Activated naive CD8-positive, alpha-beta T cell treated with anti-CD3 and anti-CD28 coated beads, Interleukin-2, amount 50 U/mL, for 24 hours (primary cell): ENCODE measurements at places on chromosomes 7 and 10.
A peak's percentile ranks its signal among the peaks of the same experiment; 100 is the strongest.

GRCh38 chr7:69395061-69395714 lies 203.1 kb upstream of the AUTS2 start:
- DNase-seq, result no peak

DNA sequence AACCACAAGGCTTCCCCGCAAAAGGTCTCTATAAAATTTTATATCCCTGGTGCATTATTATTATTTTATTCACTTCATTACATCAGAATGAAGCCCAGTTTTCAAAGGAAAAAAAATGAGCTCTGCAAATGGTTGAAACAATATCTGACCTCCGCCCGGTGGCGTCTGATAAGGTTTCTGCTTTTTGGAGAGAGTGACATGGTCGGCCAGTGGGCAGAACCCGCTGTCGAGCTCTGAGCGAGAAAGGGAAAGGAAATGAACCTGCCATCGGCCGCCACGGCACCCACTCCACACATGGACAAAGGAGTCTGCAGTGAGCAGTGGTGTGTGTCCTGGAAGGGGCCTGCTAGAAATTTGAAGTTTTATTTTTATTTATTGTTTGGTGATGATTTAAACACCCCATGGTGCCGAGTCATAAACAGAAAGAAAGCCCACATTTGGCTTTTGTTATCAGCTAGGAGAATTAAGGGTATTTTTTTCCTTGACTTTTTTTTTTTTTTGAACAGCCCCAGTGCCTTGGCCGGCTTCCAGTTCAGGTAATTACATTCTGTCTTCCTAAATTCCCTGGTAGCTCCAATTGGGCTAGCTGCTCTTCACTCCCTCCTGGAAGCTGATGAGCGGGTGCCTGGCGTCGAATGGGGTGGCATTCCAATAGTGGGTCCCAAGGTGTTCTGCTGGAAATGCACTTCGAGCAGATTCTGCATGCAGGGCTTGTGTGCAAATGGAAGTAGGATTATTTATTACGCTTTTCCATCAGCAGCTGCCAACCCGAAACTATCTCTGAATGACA lies 149.4 kb upstream of the MKI67 start:
- no peak for DNase-seq

DNA sequence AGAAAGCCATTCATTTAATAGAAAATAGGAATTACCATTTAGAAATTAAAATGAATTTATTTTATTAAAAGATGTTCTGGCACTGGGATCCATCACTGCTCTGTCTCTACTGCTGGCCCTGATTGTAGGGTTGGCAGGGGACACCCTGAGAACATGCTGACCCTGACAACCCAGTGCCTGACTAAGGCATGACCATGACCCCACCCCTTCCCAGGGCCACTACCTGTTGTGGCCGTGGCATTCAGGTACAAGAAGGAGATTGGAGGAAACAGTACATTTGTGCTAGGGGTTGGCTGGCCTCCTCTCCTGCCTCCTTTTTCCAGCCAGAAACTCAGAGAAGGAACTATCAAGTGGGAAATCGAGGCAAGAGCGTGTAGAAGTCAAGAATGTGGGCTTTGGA lies 197.0 kb upstream of the ZMIZ1 start:
- no peak for DNase-seq

GRCh38 chr7:15684871-15685270 lies 1.6 kb downstream of the MEOX2 start:
- no peak for DNase-seq

DNA sequence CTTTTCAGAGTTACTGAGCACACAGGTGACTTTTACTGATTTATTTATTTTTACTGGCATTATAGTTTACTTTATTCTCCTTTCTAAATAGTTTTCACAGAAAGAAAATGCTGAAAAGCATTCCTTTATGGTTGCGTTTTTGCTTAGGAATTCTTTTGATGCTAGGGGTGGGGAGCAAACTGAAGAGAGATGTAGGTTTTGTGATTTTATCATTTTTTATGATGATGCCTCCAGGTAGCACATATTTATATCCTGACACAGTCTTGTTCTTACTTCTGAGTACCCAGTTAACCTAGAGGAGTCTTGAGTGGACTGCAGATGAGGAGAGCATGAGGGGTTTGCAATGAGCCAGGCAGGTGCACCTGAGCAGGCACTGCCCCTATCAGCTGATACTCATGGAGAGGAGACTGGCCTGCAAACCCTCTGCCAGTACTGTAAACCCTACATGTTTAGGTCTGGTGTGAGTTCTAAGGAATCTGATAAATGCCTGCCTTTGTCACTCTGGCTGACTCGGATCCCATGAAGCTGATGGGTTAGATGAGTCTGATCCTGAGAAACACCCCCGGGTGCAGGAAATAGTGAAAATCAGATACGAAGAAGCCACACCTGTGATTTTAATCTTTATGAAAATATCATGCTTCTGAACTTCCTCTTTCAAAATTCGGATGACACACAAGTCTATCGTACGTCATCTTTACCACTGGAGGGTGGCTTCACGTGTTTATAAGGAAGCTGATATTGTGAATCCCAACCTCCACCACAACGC lies 302.9 kb downstream of the WDR37 start:
- DNase-seq, result peak; percentile 8

DNA sequence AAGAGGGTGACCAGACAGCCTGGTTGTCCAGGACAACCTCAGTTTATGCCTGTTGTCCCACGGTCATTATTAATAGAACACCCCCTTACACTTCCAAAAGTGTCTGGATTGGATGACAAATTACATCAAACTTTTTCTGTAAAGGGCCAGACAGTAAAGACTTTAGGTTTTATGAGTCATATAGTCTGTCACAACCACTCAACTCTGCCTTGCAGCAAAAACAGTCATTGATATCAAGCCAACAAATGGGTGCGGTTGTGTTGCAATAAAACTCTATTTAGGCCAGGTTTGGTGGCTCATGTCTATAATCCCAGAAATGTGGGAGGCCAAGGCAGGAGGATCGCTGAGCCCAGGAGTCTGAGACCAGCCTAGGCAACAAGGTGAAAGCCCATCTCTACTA lies 66.7 kb upstream of the ATP6V0A4 start:
- DNase-seq, result no peak

DNA sequence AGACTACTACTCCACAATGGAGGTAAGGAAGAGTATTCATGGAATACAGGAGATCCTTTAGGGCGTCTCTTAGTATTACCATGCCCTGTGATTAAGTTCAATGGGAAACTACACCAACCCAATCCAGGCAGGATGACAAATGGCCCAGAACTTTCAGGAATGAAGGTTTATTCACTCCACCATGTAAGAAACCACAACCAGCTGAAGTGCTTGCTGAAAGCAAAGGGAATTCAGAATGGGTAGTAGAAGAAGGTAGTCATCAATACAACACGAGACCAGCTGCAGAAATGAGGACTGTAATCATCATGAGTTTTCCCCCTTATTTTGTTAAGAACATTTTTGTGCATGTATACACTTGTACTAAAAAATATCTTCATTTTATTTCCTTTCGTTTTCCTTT lies 76.6 kb downstream of the GPR37 start:
- DNase-seq, result no peak

DNA sequence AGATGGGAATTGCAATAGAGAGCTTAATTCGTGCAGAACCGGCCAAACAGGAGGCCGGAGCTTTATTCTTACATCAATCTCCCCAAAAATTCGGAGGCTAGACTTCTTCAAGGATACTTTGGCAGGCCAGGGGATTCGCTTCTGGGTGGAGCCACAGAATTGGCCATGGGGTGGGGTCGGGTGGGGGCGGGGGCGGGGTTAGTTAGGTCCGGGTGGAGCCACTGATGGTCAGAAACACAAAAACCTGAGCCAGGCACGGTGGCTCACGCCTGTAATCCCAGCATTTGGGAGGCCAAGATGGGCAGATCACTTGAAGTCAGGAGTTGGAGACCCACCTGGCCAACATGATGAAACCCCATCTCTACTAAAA lies 87.5 kb downstream of the SEPTIN14 start:
- no peak for DNase-seq

DNA sequence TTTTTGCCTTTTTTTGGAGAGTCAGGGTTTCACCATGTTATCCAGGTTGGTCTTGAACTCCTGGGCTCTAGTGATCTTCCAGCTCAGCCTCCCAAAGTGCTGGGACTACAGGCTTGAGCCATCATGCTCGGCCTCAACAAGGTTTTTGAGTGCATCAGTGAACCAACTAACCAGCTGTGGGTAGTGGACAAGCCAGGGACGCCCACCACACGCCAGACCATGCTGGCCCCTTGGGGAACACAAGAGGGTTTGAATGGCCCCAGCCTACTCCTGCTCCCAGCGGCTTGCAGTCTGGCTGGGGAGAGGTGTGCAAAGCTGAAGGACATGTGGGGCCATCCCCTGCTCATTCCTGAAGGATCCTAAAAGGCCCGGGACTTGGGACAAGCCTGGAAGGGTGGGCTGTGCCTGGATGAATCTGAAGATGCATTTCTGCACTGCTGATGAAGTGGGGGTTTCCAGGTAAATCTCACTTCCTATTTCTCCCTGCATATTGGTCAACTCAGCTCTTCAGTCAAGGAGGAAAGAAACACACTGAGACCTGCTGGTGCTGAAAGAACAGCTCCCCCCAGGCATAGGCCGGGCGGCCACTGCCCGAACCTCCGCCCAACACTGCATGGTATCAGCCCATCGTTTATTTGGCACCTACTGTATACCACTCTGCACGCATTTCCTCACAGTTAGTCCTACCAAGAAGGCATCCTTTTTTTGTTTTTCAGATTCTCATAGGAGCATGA lies 6.9 kb downstream of the MMD2 start:
- DNase-seq, result no peak

GRCh38 chr7:77209479-77210139 lies 10.0 kb upstream of the FGL2 start:
- DNase-seq, result no peak

DNA sequence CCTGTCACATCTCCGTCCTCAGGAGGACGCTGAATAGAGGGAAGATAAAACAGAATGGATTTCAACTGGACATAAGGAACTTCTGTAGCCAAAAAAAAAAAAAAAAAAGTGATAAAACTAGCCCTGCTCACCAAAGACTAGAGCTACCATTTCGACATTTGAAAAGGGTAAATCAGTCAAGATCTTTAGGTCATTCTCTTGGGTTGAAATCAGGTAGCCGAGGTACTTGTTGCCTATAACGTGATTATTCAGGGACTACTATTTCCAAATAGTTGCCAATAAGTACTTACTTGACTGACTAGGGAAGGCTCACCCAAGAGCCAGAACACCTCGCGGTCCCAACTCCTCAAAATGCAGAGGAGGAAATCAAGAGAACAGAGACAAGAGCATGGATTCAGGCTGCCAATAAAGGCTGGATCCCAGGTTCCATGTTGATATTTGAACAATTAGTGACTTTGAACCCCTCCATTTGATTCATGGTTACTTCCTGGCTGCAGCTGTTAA lies 2.0 kb downstream of the RHEB start:
- DNase-seq, result no peak

- no peak for DNase-seq
These were observed 291.9 kb downstream of the PARD3 start for GRCh38 chr10:34523017-34523767.

DNA sequence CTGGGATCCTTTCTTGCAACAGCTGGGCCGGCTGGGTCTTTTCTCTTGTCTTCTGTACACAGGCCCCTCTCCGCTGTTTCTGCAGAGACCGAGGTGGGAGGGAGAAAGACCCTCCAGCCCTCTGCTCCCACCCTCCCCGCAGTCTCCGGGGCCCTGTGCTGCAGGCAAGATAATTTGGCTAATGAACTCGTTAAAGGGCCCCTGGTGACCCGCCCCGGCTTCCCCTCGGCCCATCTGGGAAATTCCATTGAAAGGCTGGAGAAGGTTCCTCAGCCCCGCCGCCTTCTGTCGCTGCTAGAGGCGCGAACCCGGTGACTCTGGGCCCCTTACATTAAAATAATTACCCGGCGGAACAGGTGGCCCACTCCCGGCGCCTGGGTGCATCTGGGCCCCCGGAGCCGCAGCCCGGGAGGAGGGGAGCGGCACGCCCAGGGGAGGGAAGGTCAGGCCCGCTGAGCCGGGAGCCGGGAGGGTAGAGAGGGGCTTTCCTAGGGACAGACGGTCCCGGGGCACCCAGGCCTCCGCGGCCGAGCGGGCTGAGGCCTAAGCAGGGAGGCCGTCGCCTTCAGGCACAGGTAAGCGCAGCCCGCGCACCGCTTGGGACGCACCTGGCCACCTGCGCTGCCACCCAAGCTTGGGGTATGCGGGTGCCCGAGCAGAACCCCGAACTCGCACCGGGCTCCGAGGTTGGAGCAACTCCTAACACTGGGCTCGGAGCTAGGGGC lies 7.3 kb upstream of the MNX1 start:
- no peak for DNase-seq

- peak; percentile 3 for DNase-seq
These were observed 41.5 kb upstream of the SLC39A12 start for GRCh38 chr10:17910125-17910789.

- no peak for DNase-seq
These were observed 16.4 kb downstream of the TNRC18 start for GRCh38 chr7:5406957-5407945.
